ENCODE measurements at places on chromosomes 7 and 10. TPM values are rescaled to one million over a fixed set of nuclear protein-coding genes. Genes with fewer than 3 reads are reported as not detected.

NCOA4 gene
- total RNA-seq: 95.2 TPM

DNA sequence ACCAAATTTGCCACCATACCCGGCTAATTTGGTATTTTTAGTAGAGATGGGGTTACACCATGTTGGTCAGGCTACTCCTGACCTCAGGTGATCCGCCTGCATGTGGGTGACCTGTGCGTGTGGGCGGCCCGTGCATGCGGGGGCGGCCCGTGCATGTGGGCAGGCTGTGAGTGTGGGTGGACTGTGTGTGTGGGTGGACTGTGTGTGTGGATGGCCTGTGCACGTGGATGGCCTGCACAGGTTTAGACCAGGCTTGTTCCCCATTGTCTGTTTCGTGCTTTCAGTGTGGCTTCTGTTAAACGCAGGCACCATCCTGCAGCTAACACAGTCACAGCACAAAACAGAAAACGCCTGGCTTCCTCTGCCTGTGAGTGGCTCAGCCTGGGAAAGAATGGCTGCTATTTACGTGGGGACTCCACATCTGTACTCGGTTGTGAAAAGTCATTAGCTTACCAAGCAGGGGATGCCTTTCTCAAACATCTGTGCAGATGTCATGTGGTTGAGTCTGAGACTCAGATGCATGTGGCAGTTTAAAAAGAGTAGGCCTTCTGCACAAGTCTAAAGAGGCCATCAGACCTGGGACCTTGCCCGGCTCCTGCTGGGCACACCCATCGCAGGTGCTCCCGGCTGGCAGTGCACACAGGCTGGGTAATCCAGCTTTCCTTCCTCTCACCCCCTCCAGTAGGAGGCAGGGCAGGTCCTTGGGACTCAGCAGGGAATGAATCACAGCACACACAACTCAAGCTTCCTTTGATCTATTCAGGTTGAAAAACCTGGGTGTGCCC, 91.6 kb downstream of the COBL start:
- DNase-seq: no peak

- no peak for DNase-seq
Measured at GRCh38 chr7:149727053-149727898, 46.1 kb downstream of the ZNF467 start.

DTX2 gene
- total RNA-seq: 23.7 TPM

DNA sequence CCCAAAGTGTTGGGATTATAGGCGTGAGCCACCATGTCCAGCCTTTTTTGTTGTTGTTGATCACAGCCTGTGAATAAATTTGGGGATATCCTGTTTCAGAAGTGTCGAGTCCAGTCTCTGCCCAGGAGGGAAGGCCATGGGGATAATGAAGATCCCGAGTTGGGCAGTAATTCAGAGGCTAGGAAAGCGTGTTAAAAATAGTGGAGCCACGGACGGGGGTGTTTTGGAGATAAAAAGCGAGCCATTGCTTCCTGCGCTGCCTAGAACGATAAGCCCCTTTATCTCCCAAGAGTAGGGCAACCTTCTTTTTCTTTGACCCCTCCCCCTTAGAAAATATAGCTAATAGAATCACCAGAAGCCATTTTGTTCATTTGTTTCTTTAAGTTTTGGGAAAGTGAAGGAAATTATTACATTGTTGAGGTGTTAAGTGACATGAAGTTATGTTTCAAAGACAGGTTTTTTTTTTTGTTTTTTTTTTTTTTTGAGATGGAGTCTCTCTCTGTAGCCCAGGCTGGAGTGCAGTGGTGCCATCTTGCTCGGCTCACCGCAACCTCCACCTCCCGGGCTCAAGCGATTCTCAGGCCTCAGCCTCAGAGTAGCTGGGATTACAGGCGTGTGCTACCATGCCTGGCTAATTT, 43.3 kb downstream of the IL15RA start:
- DNase-seq: no peak

PPIF gene
- 161 TPM for total RNA-seq

GRCh38 chr7:15832996-15833395, 146.5 kb upstream of the MEOX2 start:
- DNase-seq: no peak

DNA sequence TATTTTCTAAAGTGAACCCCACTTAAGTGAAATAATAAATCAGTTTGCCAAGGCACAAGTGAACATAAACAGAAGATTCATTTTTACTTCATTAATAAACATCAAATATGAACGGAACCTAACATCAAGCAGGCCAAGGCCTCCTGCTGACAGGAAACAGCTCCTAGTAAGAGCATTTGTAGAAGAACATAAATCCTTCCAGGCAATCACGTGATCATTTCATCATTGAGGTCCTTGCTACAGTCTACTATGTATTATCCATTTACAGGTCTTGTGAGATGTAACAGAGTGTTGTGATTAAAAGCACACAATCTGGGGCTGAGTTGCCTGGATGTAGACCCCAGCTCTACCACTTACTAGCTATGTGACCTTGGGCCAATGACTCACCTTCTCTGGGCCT, 70.6 kb downstream of the CALD1 start:
- DNase-seq: no peak

DNA sequence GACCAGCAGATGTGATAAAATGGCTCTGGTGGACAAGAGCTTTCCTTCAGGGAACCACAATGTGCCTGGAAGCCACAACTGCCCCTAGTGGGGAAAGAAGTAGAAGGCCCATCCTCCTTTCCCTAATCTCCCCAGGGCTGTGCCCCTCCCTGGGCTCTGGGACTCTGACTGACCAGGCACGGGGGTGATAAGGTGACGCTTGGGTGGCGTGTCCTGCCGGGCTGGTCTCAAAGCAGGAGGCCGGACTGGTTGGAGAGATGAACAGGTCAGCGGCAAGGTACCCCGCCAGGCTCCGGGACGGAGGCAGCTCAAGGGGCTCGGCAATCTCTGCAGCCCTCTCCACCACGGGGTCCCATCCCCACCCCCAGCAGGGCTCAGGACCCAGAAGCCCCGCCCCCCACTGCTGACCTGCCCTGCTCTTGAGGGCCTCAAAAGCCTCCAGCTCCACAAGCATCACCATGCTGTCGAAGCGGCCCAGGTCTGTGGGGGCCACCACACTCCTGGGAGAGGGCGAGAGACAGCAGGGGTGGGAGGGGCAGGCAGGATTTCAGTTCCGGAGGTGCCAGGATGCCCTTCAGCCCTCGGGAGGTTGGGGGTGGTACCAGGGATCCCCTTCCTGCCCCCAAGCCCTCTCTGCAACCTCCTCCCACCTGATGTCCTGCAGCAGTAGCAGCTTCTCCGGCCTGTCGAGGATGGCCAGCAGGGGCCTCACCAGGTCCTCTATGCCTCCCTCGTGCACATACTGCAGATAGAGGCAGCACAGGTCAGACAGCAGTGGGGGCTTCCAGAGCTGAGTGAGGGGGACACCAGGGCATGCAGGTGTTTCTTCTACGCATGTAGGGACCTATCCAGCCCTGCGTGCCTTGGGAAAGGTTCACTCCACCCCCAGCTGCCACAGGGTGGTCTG, 12.2 kb downstream of the LZTS2 start:
- no peak for DNase-seq

GRCh38 chr7:81299711-81300110, 380.9 kb upstream of the SEMA3C start:
- no peak for DNase-seq

DNA sequence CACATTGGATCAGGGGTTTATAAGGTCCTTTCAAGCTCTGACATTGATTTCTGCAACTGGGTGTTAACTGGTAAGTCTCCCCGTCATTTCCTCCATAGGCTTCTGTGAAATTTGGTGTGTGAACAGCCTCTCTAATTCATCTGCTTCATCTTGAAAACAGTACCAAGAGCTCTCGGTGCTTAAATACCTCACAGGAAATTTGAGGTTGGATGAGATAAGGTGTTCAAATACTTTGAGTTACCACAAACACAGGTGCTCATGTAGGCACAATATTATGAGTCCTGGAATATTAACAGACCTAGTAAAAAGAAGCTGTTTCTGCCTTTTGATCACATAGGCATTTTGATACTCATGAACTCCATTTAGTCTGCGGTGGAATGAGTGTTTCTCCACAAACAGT, 85.2 kb downstream of the RTKN2 start:
- DNase-seq: peak; percentile 90

DNA sequence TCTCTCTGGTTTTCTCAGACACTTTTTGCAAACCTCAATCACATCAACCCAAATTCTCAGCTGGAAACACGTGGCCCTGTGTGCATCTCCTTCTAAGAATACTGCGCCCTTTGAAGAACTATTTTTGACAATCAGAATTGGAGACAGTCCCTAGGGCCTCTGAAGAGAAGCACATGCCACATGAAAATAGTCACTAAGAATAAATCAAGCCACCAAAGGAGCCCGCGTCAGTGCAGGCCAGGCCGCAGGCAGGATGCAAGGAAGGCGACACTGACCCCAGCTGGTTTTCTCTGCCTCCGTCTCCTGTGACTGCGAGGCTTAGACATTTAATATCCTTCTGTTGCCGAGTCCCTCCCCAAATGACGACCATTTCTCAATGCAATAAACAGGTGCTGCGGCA, 88.0 kb upstream of the ADAM12 start:
- no peak for DNase-seq

- no peak for DNase-seq
Measured at GRCh38 chr7:123538897-123539296, 4.5 kb upstream of the IQUB start.

DNA sequence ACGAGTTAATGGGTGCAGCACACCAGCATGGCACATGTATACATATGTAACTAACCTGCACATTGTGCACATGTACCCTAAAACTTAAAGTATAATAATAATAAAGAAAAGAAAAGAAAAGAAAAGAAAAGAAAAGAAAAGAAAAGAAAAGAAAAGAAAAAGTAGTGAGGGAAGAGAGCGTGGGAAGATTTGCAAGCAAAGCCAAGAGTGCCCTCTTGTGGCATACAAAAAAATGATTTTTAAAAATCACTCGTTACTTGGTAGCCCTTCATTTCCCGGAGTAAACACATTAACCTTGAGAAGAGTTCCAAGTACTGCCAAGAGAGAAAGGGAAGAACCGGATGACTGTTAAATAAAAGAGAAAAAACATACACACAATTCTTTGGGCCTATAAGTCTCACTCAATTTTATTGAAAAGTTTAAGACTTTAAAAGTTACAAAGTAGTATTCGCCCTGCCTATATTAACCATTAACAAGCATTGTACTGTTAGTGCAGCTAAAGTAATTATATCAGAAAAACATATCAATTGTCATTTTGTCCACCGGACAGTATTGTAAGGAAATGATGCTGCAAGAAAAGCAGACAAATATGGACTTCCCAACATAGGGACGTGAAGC, 6.2 kb upstream of the CH25H start:
- DNase-seq: peak; percentile 68

OR2A12 gene
- not detected for total RNA-seq

GRCh38 chr7:42020061-42020460, 216.9 kb downstream of the GLI3 start:
- DNase-seq: no peak

GRCh38 chr10:60973086-60973485, 29.1 kb upstream of the RHOBTB1 start:
- no peak for DNase-seq

SPDYE11 gene
- not detected for total RNA-seq

DNA sequence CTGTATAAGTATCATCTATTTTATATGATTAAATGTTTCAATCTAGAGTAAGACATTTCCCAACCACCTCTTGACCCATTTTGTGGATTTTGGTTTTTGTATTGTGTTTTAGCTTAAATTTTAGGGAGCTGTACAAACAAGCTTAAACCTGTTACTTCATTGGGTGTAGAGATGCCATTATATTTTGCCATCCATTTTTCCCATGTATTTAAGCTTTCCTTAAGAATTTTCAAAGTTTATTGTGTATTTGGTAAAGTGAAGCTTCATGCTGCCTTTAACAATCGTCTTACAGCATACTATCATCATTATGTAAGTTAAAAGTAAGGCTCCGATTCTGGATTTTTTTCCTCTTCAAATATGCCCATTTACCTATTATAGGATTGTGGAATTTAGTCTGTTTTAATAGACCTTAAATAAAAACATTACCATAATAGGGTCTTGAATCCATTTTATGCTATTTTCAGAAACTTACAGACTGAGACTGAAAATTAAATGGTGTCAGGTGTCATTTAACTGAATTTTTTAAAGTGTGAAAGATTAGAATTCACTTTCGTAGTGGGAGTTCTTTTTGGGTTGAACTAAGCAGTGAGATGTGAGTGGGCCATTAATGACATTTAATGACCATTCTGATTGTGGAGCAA, 2.2 kb downstream of the KMT2E start:
- peak; percentile 39 for DNase-seq

- DNase-seq: no peak
Measured at GRCh38 chr10:12667052-12667451, 317.7 kb downstream of the CAMK1D start.

GRCh38 chr7:102203218-102203617, 83.5 kb upstream of the SH2B2 start:
- no peak for DNase-seq

GRCh38 chr10:58764087-58764747, 251.5 kb downstream of the BICC1 start:
- DNase-seq: no peak

PNLIPRP1 gene
- total RNA-seq: not detected

DNA sequence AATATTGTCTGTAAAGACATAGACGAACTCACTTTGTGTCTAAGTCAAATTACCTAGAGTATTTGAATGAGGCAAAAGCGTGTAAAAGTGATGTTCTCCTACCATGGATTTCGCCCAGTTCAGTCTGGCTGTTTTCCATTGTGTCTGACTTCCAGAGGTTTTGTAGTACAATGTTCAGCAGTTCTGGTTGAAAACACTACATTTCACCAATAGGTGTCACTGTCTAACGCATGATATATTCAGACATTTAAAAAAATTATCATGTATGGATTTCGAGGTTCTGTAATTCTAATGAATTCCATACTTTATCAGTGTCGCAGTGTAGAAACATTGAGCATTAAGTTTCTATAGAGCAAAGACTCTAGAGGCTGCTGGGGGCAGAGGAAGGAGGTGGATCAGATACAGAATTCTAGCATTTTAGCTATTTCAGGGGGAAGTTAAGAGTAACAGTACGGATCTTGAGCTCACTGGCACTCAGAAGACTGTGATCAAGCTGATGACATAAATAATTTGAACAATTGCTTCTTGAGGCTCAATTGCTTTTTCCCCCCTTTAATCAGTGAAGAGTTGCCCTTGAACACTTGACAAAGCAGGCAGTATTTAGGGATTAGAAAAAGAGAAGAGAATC, 196.9 kb upstream of the RHOBTB1 start:
- peak; percentile 57 for DNase-seq

BRAT1 gene
- total RNA-seq: 40.9 TPM

ALKBH4 gene
- 9.9 TPM for total RNA-seq

- DNase-seq: no peak
Measured at GRCh38 chr7:130878785-130879184, 144.8 kb upstream of the KLF14 start.

- no peak for DNase-seq
Measured at GRCh38 chr7:81810476-81811155, 40.8 kb upstream of the HGF start.

INHBA gene
- total RNA-seq: 1.2 TPM

GRCh38 chr7:28608237-28608656, 195.9 kb downstream of the CREB5 start:
- no peak for DNase-seq

PNLIP gene
- not detected for total RNA-seq

CNPY1 gene
- total RNA-seq: not detected
